Endothelial cell (in vitro differentiated cells): ENCODE measurements at places on chromosomes 3 and 15.
A peak's percentile ranks its signal among the peaks of the same experiment; 100 is the strongest.

DNA sequence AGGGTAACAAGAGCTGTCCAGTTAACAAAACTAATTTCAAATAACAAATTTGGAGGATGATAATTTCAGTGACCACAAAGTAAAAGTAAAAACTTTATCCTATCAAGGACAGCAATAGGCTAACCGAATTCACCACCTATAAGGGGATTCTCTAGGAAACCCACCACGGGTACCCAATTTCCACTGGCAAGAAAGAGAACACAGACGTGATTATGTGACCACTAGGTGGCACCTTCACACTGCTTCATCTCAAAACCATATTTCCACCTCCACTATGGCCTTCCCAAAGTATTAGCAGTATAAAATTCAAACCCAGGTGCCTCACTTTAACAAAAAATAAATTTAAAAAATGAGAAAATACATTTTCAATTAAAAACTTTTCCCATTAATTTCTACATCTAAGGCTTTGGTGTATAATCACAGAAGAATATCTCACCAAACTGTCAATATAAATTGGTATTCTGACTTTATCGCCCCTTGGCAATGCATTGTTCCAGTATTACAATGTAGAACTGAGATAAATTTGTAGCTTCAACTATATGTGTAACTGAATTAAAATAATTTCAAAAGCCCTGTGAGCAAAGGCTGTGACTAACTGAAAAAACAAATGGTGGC is 96.5 kb downstream of the FSIP1 start:
- H3K27me3 ChIP-seq, result peaks cover 1% of the 10 kb centered on the region
- H3K4me1 ChIP-seq, result peaks cover 4% of the 10 kb centered on the region
- H3K27ac ChIP-seq, result no peak overlapping the region
- no peak overlapping the region for H3K4me3 ChIP-seq
- no peaks in the 10 kb centered on the region for H3K36me3 ChIP-seq

GRCh38 chr15:89401631-89402517 is 67.2 kb upstream of the POLG start:
- H3K27ac ChIP-seq, result no peak overlapping the region
- peaks cover 14% of the 10 kb centered on the region for H3K4me1 ChIP-seq
- peaks cover 31% of the 10 kb centered on the region for H3K27me3 ChIP-seq
- H3K36me3 ChIP-seq, result no peaks in the 10 kb centered on the region

DNA sequence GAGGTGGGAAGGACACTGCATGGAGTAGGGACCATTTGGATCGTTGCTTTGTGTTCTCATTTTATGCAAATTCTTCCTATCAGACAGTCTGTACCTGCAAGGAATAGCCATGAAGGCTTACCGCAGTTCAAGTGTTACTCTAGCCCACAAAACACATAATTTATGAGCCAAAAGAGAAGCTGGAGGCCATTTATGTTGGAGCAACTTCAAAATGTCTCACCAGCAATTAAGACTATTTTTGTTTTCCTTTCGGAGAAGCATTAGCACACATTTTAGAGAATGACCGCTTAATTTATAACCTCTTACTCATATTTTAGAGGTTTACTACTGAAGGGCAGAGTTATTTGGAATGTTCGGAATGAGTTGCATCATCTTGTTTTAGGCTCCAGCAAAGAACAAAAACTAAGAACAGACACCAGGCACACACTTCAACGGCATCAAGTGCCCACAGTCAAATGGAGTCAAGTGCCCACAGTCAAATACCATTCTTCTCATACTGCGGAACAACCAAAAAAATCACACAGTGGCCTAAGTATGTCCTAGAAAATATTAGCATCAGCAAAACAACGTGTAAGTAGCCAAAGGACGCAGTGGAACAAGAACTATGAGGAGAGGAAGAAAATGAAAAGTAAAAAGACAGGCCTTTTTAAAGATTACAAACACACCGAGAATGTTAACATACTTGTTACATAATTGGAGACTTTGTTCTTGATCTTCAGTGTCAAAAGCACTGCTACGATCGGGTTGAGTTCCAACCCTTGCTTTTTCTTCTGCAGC is 17.5 kb upstream of the GOLGA8J start:
- peaks cover 15% of the 10 kb centered on the region for H3K4me1 ChIP-seq
- no peak overlapping the region for H3K27ac ChIP-seq
- H3K4me3 ChIP-seq, result no peak overlapping the region

GRCh38 chr3:155859859-155860258 is 5.6 kb upstream of the SLC33A1 start:
- peaks cover 2% of the 10 kb centered on the region for H3K4me1 ChIP-seq
- no peak for DNase-seq
- no peak overlapping the region for H3K4me3 ChIP-seq
- H3K36me3 ChIP-seq, result no peaks in the 10 kb centered on the region

DNA sequence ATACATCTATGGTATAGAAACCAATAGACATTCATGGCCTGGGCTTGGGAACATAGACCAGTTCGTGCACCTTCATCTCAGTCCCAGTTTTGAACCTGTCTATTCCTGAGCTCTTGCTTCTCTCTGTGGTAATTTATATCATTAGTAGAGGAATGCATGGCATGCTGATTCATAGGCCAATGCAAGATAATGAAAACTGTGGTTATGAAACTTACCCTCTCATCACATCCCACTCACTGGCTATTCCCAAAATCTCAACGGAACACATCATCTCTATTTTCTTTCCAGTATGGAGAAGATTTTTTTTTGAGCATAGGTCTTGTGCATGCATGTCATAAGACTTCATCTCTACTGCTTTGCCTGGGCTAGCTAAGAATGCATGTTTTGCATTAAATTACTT is 18.7 kb upstream of the P2RY12 start:
- H3K27me3 ChIP-seq, result no peaks in the 10 kb centered on the region
- H3K4me1 ChIP-seq, result no peaks in the 10 kb centered on the region
- no peaks in the 10 kb centered on the region for H3K36me3 ChIP-seq
- no peak for DNase-seq
- H3K4me3 ChIP-seq, result no peak overlapping the region
- no peak overlapping the region for H3K27ac ChIP-seq

DNA sequence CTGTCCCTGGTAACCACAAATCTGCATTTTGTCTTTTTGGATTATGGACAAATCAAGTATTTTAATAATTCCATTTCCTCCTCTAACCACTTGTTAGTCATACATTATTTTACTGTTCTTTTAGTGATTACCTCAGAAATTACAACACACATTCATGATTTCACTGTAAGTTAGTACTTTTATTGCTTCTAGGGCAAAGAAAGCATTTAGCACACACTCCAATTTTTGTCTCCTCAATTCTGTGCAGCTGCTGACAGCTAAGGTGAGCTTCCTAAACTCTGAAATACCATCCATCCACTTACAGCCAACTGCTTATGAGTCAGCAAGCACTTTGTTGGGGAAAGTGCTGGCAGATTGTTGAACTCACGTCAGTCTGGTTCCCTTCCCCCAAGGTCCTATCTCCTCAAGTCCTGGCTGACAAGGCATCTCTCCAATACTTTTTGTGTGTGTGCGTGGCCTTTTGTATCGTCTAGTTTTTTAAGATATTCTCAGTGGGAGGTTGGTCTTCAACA is 49.4 kb upstream of the TNFAIP8L3 start:
- no peak overlapping the region for H3K4me3 ChIP-seq
- no peaks in the 10 kb centered on the region for H3K36me3 ChIP-seq
- DNase-seq, result no peak
- H3K27me3 ChIP-seq, result no peaks in the 10 kb centered on the region

DNA sequence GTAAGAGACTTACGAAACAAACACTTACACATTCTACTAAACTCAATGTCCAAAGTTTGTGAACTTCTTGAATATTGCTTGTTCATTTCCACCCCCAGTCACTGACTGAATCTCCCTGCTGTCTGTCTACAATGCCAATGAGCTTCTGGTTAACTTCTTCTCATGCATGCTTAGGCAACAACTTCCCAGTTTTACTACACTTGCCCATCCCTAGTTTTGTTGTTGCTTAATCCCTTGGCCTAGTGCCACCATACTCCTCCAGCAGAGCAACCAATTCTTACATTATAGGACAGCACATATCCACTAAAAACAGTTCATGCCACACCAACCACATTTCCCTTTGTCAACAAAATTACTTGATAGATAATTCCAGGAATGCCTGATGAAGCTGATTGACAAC is 40.9 kb upstream of the CCR2 start:
- no peaks in the 10 kb centered on the region for H3K36me3 ChIP-seq
- H3K4me1 ChIP-seq, result no peaks in the 10 kb centered on the region
- H3K4me3 ChIP-seq, result no peak overlapping the region
- H3K27ac ChIP-seq, result no peak overlapping the region
- no peaks in the 10 kb centered on the region for H3K27me3 ChIP-seq

DNA sequence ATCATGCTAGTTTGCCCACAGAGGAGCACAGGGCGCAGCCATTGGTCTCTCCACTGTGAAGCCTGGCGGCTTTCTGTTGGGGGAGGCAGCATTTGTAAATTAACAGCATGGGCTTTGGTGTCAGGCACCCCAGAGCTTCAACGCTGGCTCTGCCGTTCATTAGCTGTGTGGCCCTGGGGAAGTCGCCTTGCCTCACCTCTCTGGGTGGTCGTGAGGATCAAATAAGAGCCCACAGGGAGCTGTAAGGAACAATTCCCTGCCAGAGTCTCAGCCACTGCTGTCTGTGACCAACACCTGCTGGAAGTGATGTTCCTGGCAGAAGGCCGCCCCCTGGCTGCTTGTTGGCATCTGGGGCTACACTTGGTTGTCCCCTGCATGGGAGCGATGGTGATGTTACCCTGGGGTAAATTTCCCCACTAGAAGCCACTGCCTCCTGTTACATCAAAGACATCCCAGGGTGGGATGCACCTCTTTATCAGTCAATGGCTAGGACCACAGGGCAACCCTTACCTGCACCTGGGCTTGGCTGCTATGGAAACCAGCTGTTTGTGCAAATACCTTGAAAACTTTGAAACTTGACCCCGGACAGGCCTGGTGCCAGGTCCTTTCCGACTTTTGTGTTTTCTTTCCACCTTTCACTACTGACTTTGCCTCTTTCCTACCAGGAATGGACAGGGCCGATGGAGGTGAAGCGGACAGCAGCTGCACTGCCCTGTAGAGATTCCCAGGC is 36.9 kb downstream of the DNASE1L3 start:
- H3K4me1 ChIP-seq, result peaks cover 64% of the 10 kb centered on the region
- peak overlapping the region; percentile 90 for H3K27ac ChIP-seq
- DNase-seq, result peak; percentile 58
- peaks cover 20% of the 10 kb centered on the region for H3K27me3 ChIP-seq
- peaks cover 32% of the 10 kb centered on the region for H3K36me3 ChIP-seq

DNA sequence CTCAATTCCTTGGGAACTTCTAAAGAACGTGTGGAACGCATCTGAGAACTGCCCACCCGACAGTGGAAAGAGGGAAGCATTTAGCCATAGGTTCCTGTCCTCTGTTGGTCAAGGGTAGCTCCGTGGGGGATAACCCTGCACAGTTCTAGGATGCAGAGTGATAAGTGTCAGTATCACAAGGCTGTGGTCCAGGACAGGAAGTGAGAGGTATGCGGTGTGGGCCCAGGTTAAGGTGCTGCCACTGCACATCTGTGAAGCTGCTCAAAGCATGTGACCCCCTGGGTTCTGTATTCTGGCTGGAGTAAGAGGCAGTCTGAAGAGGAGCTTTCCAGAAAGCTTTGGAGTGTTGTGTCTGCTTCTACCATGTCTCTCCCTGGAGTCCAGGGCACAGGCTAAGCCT is 51.7 kb upstream of the HES1 start:
- DNase-seq, result no peak
- H3K4me1 ChIP-seq, result peaks cover 14% of the 10 kb centered on the region
- peak overlapping the region; percentile 57 for H3K27ac ChIP-seq
- H3K36me3 ChIP-seq, result no peaks in the 10 kb centered on the region
- H3K4me3 ChIP-seq, result no peak overlapping the region

DNA sequence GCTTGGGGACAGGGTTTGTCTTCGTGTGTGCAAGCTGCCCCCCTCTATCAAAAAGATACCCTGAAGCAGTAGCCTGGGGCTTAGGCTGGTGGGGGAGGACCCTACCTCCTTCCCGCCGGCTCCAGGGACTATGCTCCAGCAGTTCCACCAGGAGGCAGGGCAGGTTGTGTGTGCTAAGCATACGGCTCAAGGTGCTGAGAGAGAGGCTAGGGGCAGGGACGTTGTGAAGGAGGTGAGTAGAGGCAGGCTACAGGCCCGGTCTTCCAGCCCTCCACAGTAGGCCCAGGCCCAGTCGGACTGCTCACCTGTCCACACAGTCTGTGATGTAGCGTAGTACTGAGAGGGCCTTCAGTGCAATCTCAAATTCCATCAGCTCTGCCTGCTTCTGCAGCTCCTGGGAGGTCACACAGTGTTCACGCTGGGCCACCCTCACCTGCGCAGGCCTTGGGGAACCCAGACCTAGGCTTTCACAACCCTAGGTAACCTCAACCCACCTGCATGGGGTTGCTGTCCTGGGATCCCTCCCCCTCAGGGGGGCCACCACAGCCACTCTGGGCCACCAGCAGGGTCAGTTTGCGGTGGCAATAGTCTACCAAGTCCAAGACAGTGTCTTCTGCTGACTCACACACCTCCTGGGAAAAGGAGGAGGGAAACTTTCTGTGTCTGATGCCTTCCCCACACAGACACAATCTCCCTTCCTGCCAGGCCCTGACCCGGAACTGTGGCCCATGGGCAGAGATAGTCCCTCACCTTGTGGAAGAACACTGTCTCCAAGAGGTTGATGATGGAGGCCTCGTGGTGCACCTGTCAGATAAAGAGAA is 2.4 kb upstream of the RASSF1 start:
- no peak overlapping the region for H3K4me3 ChIP-seq
- no peak for DNase-seq
- no peak overlapping the region for H3K27ac ChIP-seq
- peaks cover 20% of the 10 kb centered on the region for H3K4me1 ChIP-seq

- no peak for DNase-seq
- no peaks in the 10 kb centered on the region for H3K27me3 ChIP-seq
- H3K36me3 ChIP-seq, result no peaks in the 10 kb centered on the region
- peaks cover 29% of the 10 kb centered on the region for H3K4me1 ChIP-seq
Measured at GRCh38 chr3:173943264-173943663, 545.7 kb downstream of the NLGN1 start.

DNA sequence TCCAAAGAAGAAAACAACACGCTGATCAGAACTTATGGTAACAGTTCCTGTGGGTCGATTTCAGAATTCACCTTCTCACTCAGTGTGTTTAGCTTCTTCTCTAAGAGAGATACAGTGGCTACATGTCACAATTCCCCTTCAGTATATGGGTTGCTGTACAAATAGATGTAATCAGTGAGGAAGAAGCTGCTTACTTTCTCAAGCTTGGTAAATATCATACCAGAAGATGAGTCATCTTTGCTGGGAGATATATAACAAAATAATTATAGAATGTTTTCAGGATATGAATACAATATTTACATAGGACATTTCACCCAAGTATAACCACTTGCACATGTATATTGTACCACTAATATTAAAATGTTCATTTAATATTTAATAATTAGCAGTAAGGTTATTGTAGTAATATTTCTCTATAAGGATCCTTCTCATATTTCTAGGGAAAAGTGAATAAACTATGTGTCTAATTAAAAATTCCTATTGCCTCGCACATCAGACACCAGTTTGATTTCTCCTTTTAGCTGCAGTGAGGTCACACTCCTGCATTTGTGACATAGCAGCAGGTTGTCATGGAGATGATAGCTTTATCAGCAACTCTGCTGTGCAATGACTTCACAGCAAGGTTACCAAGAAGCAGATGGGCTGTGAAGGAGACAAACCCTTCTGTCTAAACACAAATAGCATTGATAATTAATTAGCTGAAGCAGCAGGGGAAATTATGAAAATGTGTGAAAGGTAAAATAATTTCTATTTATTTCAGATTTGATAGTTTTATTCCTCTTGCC is 211.4 kb downstream of the TUSC7 start:
- H3K27me3 ChIP-seq, result no peaks in the 10 kb centered on the region
- no peak for DNase-seq
- no peak overlapping the region for H3K27ac ChIP-seq
- no peak overlapping the region for H3K4me3 ChIP-seq
- H3K4me1 ChIP-seq, result no peaks in the 10 kb centered on the region
